NCI-H2107 (cell line): ENCODE measurements at places on chromosomes 13 and 19.
A peak's percentile ranks its signal among the peaks of the same experiment; 100 is the strongest.

GRCh38 chr13:46522748-46523030 lies 30.3 kb upstream of the LRCH1 start:
- no peak for DNase-seq

DNA sequence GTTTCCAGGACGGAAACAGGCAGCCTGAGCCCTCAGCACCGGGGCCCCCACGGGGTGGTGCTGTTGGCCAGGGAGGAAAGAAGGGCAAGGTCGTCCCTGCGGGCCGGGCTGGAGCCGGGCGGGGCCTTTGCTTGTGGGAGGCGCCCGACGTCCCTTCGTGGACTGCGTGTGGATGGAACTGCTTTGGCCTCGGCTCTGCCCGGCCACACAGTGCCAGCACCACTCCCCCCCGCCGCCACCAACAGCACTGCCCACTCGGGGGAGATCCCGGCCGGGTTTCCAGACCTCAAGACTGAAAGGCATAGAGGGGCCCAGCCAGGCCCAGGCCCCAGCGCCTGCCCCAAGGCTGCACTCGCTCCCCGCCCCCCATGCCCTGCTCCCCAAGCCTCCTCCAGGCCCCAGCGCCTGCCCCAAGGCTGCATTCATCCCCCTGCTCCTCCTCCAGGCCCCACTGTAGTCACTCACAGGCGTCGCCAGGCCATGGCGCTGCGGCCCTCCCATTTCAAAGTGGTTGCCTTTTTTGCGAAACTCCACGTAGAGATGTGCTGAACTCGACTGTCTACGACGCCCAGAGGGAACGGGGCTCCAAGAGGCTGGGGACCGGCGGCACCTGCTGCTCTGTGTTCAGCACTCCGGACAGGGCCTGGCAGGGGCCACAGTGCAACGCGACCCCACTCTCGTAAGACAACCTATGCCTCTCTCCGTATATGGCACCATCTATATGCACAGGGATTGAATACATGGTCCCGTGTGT lies 22.5 kb downstream of the C13orf46 start:
- DNase-seq: peak; percentile 15

- DNase-seq: no peak
Observed at GRCh38 chr19:33089010-33089409, 8.0 kb downstream of the GPATCH1 start.

DNA sequence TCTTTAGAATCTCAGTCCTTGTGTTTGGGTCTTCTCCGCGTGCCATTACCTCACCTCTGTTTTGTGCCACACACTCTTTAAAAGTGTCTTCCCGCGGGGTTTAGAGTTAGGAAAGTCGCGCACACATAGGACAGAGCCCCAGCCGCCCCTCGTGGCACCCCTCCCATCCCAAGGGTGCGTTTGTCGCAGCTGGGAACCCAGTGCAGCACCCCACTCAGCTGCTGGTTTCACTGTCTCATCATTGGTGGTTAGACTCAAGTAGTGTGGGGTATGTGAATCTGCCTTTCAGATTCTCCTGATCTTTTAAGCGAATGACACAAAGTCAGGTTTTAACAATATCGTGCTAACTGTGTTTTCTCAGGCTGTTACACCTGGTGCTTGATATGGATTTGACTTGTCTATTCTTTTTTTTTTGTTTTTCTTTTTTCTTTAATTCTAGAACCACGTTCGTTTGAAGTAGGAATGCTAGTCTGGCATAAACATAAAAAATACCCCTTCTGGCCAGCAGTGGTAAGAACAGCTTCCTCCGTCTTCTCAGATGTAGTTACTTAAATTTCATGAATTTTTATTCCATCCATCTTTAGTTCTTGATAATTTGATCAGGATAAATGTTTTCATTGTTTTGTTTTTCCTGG lies 19.5 kb upstream of the NDUFS7 start:
- no peak for DNase-seq

- no peak for DNase-seq
Observed at GRCh38 chr19:34661357-34661756, 15.6 kb downstream of the SCGB2B2 start.

- no peak for DNase-seq
Observed at GRCh38 chr19:49713236-49713845, 22.4 kb downstream of the CPT1C start.

- no peak for DNase-seq
Observed at GRCh38 chr19:5578097-5578846, 10.5 kb upstream of the TINCR start.

DNA sequence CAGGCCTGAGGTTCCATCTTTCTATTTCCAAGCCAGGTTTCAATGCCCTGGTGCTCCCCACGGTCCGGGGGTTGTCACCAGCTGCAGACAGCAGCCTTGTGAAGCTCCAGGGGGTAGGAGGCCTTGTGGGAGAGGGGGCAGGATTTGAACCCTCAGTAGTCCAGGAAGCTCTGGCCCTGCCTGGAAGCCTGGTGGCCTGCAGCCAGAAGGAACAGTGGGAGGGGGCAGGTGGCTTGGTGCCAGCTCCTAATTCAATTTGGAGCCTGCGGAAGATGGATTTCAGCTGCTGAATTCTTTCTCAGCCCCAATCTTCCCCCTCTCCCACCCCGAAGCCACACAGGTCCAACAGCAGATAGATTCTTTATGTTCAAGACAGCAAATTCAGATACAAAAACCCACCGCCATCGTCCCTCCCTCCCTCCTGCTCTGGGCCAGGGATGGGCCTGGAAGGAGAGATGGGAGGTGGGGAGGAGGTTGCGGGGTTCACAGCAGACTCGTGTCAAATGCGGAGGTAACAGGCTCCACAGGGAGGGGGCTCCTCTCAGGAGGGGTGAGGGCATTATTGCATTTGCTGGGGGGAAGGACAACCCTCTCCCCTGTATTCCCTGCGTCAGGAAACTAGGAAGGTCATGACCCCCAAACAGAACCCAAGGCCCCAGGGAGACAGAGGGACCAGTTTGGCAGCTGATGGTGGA lies 2.4 kb upstream of the PTGER1 start:
- DNase-seq: no peak

DNA sequence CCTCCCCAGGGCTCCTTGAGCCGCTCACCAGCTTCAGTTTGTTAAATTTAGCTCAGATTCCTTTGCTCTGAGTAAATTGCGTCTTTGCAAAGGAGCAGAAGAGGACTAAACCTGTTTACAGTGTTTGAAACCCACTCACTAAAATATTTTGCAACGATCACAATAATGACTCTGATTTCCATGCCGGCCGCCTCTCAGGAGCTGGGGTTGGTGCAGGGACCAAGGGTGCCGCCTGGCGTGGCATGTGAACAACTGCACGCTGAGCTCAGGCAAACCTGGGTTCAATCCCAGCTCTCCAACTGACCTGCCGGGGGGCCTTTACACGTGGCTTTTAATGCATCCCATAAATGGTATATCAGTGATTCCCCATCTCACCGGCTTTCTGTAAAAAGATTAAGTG lies 68.7 kb upstream of the CACNA1A start:
- DNase-seq: no peak

DNA sequence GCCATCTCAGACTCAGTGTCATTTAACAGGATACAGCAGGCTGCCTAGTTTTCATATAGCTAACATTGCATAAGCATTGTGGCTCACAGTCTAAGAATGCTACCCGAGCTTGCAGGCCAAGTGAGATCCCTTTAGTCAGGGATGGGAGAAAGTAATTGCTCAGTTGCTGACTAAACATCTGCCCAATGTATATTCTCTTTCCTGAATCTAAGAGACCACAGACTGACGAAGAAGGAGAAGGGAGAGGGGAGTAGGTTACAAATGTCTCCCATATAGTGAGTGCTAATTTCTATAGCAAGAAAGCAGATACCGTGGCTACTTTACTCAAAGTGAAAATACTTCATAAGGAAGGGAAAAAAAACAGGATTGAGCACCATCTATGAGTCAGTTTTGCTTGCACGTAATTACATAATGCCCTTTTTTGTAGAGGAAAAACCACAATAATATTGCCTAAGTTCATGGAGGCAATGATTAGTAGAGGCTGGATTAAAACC lies 453.9 kb downstream of the COG6 start:
- DNase-seq: no peak

GRCh38 chr19:40610396-40611064 lies 9.4 kb downstream of the LTBP4 start:
- DNase-seq: no peak

DNA sequence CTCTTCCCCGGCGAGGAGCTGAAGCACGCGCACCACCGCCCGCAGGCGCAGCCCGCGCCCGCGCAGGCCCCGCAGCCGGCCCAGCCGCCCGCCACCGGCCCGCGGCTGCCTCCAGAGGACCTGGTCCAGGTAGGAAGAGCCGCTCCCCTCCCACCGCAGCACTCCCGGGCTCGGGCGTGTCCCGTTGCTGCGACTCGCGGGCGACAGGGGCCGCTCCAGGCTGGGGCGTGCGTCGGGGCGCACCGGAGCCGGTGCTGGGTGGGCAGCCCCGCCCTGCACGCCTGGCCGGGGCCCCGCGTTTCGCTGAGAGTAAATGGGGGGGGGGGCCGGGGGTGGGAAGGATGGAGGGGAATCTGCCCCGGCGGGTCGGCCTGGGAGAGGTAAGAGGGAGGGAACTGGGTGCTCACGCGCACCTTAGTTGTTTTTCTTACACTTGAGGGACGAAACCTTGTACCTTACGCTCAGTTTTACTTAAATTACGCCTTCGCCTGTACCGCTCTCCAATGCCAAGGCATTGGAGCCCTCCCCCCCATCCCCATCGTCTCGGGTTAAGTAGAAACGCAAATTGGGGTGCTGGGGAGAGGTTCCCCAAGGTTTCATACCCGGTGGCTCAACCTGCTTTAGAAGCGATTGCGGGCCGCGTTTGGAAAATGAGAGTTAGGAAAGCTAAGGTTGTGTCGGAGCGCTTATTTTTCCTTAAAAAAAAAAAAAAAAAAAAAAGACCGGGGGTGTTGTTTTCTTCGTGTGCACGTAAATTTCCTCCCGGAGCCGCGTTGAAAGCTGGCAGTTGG lies 850 bp downstream of the KLF5 start:
- peak; percentile 10 for DNase-seq

GRCh38 chr19:38425222-38425809 lies 703 bp downstream of the RASGRP4 start:
- no peak for DNase-seq

DNA sequence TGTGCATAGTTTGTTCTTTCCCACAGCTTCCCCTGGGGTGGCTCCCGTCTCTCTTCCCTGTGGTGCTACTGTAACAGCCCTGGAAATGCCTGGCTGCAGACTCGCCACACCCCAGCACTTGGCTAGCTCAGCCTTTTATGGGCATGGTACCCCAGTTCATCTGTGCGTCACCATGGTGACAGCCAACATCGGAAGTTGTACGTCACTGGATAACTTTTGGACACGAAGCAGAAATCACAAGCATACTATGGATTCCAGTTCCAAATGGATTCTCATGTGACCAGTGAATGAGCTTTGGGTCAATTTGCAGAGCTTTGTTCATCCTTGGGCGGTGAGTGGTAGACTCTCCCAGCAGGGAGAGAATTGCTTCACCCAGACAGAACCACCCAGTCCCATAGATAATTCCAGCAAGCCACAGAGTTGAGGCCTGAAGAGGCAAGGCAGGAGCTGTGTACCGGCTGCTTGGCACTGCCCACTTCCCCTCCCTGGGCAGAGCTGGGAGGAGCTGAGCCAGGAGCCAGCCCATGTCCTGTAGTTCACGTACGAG lies 54.4 kb downstream of the COL4A2 start:
- no peak for DNase-seq
